Caki2 (cell line): ENCODE measurements at places on chromosomes 6 and 20. TPM values are rescaled to one million over a fixed set of nuclear protein-coding genes. Genes with fewer than 3 reads are reported as not detected.

Gene IL17A
- total RNA-seq = not detected in 2 replicates

Gene PDE7B
- 0.07 and 0.14 TPM in 2 replicates for total RNA-seq

Gene CTCFL
- not detected in 2 replicates for total RNA-seq

Gene ZNF311
- total RNA-seq = 4.1 and 5.9 TPM in 2 replicates

Gene CHRNA4
- not detected in 2 replicates for total RNA-seq

Gene IPCEF1
- 0.20 and 0.29 TPM in 2 replicates for total RNA-seq

Gene BNIP5
- not detected in 2 replicates for total RNA-seq

Gene XKR7
- 8.1 and 9.7 TPM in 2 replicates for total RNA-seq

Gene SLC44A4
- 0.54 TPM in 1 of 2 replicates, not detected in the other for total RNA-seq

Gene ZNF165
- total RNA-seq = 2.1 and 2.4 TPM in 2 replicates

Gene HUS1B
- 0.17 and 2.1 TPM in 2 replicates for total RNA-seq

Gene SGK2
- total RNA-seq = 40.6 and 45.5 TPM in 2 replicates

Gene SLC32A1
- not detected in 2 replicates for total RNA-seq

Gene CAPN11
- not detected in 2 replicates for total RNA-seq

Gene GTSF1L
- not detected in 2 replicates for total RNA-seq

Gene HLA-DQA1
- total RNA-seq = not detected in 2 replicates

Gene TNFRSF21
- total RNA-seq = 13.1 and 13.5 TPM in 2 replicates

Gene ADGRF5
- total RNA-seq = not detected in 2 replicates

Gene SAMD10
- total RNA-seq = 0.95 and 1.2 TPM in 2 replicates

Gene SNAI1
- total RNA-seq = 0.10 TPM in 1 of 2 replicates, not detected in the other

Gene LY6G6F
- not detected in 2 replicates for total RNA-seq

Gene BPIFB3
- total RNA-seq = not detected in 2 replicates

Gene FAM83B
- not detected in 2 replicates for total RNA-seq

Gene RAET1L
- total RNA-seq = not detected in 2 replicates

Gene SCAND1
- total RNA-seq = 172 and 204 TPM in 2 replicates

Gene NRN1
- total RNA-seq = not detected in 2 replicates

Gene KCNG1
- 4.9 and 5.7 TPM in 2 replicates for total RNA-seq

Gene EYA2
- not detected in 2 replicates for total RNA-seq

Gene PCK1
- 0.96 and 1.0 TPM in 2 replicates for total RNA-seq

Gene MAS1L
- total RNA-seq = not detected in 2 replicates

Gene NHLRC1
- 1.1 and 2.5 TPM in 2 replicates for total RNA-seq

Gene CTAGE9
- total RNA-seq = not detected in 2 replicates

Gene BEND3
- total RNA-seq = 2.3 and 2.6 TPM in 2 replicates

Gene MAP7
- total RNA-seq = 12.9 and 14.8 TPM in 2 replicates

Gene MUC22
- not detected in 2 replicates for total RNA-seq

Gene TMEM170B
- total RNA-seq = 0.95 and 0.96 TPM in 2 replicates

Gene DEFB115
- total RNA-seq = not detected in 2 replicates

Gene MYH7B
- total RNA-seq = 0.03 TPM in 1 of 2 replicates, not detected in the other

Gene MYB
- 0.95 TPM in 1 of 2 replicates, not detected in the other for total RNA-seq

Gene IBTK
- total RNA-seq = 37.2 and 37.4 TPM in 2 replicates

Gene TGM3
- 0.24 TPM in 1 of 2 replicates, not detected in the other for total RNA-seq

Gene MARCKS
- 43.4 and 48.6 TPM in 2 replicates for total RNA-seq

Gene MYBL2
- 13.6 and 28.6 TPM in 2 replicates for total RNA-seq

Gene SIRPB2
- not detected in 2 replicates for total RNA-seq

Gene CUL9
- total RNA-seq = 10.6 and 15.7 TPM in 2 replicates

Gene CLVS2
- not detected in 2 replicates for total RNA-seq

Gene FAM8A1
- 1.0 and 4.8 TPM in 2 replicates for total RNA-seq

Gene SLC17A1
- 0.24 and 0.64 TPM in 2 replicates for total RNA-seq

Gene ARMC2
- total RNA-seq = 0.17 TPM in 1 of 2 replicates, not detected in the other

Gene RNF182
- 0.10 TPM in 1 of 2 replicates, not detected in the other for total RNA-seq

Gene PPP1R14C
- total RNA-seq = 14.6 and 28.8 TPM in 2 replicates

Gene RNF144B
- 30.7 and 37.7 TPM in 2 replicates for total RNA-seq

Gene ZNF184
- total RNA-seq = 13.2 and 13.8 TPM in 2 replicates
